NCI-H2081 (cell line): ENCODE measurements at places on chromosomes 11 and 22.
A peak's percentile ranks its signal among the peaks of the same experiment; 100 is the strongest.

- DNase-seq, result no peak
These were observed 453.5 kb downstream of the LRRC4C start for GRCh38 chr11:41005986-41006385.

DNA sequence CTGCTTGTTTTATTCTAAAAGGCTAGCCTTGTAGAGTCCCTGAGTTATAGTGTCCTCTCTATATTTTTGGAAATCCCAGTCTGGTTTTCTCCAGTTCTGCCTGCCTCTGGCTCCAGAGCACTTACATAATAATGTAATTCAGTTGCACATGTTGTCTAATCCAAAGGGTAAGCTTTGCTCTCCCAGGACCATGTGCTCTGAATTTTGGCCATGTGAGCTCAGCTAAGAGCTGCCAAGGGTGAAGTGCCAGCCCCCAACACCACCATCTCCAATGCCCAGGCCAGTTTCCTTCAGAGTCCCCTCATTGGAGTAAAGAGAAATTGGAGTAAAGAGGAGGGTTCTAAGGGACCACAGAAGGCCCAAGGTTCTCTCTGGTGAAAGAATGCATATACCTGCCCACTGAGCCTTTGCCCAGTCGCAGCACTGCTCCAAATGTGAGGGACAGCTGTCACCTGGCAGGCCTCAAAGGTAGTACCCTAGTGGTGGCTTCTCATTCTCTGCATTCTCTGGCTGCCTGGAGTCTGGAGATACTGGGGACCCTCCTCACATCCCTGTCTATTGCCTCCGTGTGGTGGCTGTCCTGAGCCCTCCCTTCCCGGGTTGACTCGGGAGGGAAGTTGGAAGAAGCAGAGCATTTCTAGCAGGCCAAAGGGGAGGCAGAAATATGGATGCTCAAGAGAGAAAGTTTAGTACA is 4.9 kb downstream of the CRY2 start:
- DNase-seq, result no peak

GRCh38 chr11:128506999-128507611 is 80.3 kb downstream of the ETS1 start:
- DNase-seq, result peak; percentile 72

DNA sequence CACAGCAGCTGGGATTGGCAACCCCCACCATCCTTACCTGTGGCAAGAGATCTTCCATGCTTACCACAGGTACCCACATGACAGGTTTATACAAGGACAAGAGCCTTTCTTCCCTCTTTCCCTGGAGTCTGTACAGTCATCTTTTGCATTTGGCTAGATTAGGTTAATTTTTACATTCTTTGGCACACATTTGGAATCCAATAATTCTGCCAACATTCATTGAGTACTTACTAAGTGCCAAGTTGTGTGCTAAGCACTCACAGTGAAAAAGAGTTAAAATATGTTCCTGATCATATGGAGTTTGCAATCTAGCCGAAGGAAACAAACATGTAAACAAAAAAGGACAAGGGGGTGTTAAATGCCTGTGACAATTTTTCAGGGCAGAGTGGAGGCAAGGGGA is 50.0 kb upstream of the OPCML start:
- DNase-seq, result no peak

GRCh38 chr22:30423301-30423958 is 2.1 kb upstream of the MTFP1 start:
- DNase-seq, result peak; percentile 47
